H7 (cell line): ENCODE measurements at places on chromosomes 1 and 21.

GRCh38 chr1:33185541-33185940 is 3.7 kb upstream of the TRIM62 start:
- DNase-seq, result no peak

GRCh38 chr1:199404191-199404590 is 623.3 kb upstream of the NR5A2 start:
- peak; percentile 2 for DNase-seq

DNA sequence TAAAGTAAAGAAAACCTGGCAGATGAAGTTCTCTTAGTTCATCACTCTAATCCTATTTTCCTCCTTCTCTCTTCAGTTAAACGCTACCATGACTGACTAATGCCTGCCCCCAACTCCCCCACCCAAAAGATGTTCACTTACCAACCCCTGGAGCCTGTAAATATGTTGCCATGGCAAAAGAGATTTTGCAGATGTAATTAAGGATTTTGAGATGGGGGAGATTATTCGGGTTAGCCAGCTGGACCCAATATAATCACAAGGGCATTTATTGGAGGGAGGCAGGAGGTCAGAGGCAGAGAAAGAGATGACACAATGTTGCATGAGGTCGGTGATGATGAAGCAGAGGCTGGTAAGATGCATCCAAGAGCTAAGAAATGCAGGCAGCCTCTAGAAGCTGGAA is 69.3 kb upstream of the PPP2R5A start:
- no peak for DNase-seq

DNA sequence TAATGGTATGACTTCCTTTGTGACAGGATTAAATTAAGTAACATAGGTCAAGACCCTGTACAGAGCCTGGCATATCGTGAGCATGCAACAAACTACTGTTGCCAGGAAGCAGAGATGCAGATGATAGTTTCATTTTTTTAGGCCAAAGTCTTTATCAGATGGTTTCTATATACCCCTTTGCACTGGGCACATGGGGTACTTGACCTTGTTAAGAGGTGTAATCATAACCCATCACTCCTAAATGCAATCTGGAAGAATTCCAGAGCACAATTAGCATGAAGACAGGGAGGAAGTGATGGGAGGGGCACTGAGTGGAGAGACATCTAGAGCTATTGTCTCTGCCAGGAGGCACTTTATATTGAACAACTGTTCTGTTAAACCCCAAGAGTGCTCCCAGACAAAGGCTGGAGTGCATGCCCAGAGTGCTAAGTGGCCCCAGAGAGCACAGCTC is 22.1 kb downstream of the ZBTB17 start:
- no peak for DNase-seq

DNA sequence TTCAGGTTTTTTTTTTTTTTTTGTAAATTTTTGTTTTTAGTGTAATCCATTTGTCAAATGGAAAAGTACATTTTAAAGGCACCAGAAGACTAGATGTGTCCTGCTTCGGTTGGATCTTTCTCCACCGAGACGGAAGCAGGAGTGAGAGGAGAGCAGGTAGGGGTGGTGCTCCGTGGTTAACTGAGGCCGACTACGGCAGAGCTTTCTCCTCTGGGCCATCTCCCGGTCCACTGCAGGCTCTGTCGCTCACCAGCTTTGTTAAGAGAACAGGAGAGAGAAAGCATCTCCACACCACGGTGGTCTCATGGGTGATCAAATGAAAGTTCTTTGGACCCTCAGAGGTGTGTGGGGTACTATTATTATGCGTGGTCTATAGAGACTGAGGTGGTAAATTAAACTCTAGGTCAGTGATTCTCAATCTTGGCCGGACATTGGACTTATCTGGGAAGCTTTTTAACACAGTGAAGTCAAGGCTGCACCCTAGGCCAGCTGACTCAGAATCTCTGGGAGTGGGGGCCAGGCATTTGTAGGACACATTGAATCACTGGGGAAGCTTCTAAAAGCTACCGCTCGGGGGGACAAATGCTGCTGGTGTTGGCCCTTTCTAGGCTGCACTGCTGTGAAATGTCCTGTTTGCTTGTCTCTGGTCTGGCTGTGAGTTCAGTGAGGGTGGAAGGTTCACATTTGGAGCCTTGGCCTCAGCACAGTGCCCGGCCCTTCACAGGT is 25.0 kb downstream of the ABCA4 start:
- DNase-seq, result no peak

DNA sequence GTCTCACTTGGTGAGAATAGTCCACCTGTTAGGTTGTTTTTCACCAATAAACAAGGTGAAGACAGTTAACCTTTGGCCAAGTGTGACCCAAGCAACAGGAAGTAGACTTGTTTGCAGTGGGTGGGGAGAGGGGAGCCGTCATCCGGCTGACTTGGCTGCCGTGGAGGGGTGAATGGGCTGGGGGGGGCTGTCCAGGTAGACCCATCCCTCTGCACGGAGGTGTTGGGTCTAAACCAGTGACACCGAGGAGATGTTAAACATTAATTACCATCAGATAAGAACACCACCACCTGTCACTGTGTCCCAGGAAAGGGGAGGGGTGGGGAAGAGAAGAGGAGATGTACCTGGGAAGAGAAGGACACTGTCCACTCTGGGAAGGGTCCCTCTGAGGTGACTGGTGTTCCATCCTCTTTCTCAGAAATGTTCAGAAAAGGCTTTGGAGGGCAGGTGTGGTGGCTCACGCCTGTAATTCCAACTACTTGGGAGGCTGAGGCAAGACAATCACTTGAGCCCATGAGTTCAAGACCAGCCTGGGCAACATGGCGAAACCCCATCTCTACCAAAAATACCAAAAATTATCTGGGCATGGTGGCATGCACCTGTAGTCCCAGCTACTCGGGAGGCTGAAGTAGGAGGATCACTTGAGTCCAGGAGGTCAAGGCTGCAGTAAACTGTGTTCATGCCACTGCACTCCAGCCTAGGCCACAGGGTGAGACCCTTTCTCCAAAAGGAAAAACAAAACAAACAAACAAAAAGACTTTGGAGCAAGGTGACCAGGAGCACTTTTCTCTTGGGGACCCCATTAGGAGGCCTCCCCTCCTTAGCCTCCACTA is 6.7 kb upstream of the MYOM3 start:
- no peak for DNase-seq

GRCh38 chr21:44051462-44051941 is 39.4 kb downstream of the TRAPPC10 start:
- no peak for DNase-seq

- DNase-seq, result no peak
Observed at GRCh38 chr1:66403007-66403731, 130.8 kb upstream of the SGIP1 start.

DNA sequence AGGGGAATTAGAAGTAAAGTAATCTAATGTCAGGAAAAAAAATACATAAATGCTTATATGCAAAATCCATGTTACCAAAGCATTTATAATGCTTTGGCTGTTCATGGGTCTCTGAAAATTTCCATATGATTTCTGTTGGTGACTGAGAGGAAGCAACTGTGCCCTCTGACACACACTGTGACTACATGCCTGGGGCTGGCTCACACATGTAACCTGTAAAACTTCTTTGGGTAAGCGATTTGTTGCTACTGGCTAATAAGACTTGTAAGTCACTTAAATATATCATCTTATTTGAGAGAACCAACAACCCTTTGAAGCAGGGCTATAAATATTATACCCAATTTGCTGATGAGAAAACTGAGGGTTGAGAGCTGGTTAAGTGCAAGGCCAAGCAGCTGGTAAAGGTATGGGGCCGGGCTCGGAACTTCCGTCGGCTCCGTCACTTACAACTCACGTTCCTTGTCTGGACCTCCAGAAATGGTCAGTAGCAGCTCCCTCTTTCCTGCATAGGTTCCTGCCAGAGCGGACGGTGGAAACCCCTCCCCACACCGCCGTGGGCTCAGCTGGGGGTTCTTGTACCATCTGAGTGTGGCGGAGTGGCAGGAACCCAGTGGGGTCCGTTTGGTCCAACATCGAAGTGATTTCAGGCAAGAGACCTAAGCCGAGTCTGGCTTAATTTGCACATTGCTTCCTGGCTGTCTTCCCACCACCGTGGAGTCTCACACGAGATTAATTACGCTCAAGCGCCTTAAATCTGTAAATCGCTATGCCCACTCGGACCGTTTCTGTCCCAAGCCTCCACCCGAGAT is 714 bp downstream of the DFFA start:
- DNase-seq, result peak; percentile 65

GRCh38 chr1:97356309-97356708 is 564.5 kb downstream of the DPYD start:
- DNase-seq, result no peak

GRCh38 chr1:161225534-161226319 is at the start of gene TOMM40L:
TOMM40L (plus strand) TSS chr1:161226060; CDS start chr1:161226490, 430 bp downstream.
- peak; percentile 92 for DNase-seq

DNA sequence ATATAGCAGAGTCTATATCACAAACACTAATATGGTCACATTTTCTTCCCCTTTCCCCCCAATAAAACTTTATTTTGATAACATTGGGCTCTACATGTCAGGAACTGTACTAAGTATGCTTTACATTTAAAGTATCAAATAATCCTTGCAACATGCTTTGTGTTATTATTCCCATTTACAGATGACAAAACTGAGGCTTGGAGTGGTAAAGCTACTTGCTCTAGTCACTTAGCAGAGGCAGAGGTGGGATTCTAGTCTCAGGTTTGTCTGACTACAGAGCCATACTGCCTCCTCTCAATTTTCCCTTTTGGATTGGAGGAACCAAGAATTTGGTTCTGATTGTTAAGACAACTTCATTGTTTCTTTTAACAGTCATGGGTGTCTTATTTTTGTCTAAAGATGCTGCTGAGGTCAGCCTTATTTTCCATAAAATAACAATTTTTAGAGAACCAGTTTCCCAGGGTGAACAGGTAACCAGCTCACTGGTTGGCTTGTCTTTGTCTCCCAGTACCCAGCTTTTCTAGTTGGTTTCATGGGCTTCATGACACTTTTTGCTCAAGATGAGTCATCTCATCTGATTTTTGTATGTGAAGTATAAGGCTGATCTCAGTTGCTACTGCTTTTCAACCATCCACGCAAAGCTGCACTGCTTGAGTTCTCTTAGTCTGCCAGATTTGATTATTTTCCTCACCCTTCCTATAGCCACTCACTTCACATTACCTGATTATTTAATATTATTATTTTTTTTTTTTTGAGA is 81.0 kb upstream of the ARID1A start:
- DNase-seq, result no peak

- DNase-seq, result peak; percentile 82
Observed at GRCh38 chr1:7084232-7084894, 299.1 kb downstream of the CAMTA1 start.

DNA sequence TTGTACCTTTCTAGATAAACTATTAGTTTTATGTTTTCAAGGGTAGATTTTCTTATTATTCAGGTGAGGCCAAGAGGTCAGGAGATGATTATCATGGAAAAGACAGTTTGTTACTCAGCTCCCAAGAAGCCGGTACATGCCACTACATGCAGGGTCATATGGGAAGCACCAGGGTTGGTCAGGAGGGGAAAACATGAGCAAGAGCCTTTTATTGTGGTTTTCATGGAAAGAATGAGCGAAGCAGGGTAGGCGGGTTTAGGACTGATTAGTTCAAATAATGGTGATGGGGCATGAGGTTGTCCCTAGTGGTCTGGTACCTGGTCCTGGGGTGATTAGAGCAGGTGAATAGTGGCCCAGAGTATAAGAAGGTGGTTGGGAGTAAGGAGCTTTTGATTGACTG is 189.9 kb downstream of the APP start:
- no peak for DNase-seq

GRCh38 chr21:40546647-40547046 is 300.3 kb downstream of the DSCAM start:
- no peak for DNase-seq

- no peak for DNase-seq
Observed at GRCh38 chr1:59640851-59641250, 173.9 kb upstream of the HOOK1 start.

- DNase-seq, result no peak
Observed at GRCh38 chr1:234963904-234964702, 164.5 kb downstream of the TOMM20 start.

- no peak for DNase-seq
Observed at GRCh38 chr1:175744833-175745232, 1.4 kb upstream of the TNR start.

- peak; percentile 95 for DNase-seq
Observed at GRCh38 chr1:5980314-5981008, 11.8 kb downstream of the NPHP4 start.

DNA sequence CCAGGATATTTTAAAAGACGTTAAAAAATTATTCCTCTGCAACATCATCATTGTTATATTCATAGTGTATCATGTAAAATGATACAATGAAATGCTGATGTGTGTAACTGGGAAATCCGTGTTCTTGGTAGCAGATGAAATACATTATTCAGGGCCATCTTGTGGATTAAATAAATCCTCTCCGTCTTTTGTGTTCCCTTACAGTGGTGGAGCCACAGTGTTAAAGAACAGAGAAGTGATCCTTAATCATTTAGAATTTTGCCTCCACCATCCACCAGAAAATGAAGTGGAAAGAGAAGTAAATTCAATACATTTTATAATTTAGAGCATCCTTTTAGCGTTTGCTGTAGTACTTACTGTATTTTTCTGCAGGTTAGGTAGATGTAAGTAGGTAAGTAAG is 1.3 kb downstream of the DYRK3 start:
- DNase-seq, result no peak

- DNase-seq, result no peak
Observed at GRCh38 chr1:220556641-220557040, 28.7 kb downstream of the MARK1 start.

GRCh38 chr1:12327566-12327965 is 97.7 kb downstream of the VPS13D start:
- DNase-seq, result no peak

DNA sequence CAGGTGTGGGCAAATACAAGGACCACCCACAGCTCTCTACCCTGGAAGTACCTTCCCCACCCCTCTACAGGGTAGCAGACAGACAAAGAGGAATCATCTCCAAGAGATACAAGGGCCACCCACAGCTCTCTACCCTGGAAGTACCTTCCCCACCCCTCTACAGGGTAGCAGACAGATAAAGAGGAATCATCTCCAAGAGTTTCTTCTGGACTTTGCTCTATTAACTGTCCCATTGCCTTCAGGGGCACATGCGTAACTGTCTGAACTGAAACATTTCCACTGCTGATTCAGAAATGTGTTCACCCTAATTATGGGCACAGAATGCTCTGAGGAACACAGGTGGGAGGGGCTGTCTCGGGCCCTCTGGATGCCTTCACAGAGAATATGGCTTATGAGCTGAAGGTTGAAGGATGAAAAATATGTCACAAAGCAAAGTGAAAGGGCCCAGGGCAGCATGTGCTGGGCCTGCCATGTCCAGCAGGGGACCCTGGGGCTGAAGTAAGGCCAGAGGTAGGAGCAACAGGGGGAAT is 43.9 kb downstream of the ZNF281 start:
- no peak for DNase-seq

- DNase-seq, result no peak
Observed at GRCh38 chr1:208254376-208254775, 10.2 kb upstream of the PLXNA2 start.

DNA sequence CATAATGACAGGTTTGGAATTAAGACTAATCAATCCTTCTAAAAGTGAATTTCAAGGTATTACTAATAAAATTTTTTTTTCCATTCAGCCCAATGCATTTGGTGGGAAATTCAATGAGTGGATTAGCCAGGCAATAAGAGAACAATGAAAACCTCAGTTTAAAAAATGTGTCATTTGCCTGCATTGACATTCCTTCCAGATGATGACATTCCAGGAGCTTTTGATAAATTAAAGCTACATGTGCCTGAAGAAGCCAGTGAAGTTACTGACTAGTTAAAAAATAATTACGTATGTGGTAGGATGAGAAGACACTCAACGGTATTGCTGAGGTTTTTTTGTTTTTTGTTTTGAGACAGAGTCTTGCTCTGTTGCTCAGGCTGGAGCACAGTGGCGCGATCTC is 37.9 kb upstream of the RC3H1 start:
- no peak for DNase-seq

GRCh38 chr1:68481041-68481440 is 15.8 kb downstream of the DEPDC1 start:
- DNase-seq, result no peak
